ENCODE measurements at places on chromosomes 3 and 15.
A peak's percentile ranks its signal among the peaks of the same experiment; 100 is the strongest.

DNA sequence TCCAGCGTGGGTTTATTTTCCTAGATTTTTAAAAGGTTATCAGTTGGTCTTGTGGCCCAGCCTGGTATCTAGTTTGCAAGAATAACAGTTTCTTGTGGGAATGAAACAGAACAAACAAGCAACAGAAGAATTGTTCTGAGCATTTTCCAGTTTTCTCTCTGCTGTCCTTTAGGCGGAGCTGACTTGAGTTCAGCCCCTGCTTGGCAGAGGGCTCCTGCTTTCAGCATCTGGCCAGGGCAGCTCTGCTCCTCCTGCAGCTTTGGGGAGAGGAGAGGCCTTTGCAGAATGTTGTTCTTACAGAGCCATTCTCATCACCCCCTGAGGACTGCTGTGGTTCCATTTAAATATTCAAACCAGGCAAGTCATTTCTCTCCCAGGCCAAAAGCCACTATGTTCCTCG, 117.7 kb downstream of the ALDH1A2 start:
- DNase-seq, result no peak

- no peak for DNase-seq
These were observed 429.2 kb downstream of the OTOL1 start for GRCh38 chr3:161925749-161926360.

DNA sequence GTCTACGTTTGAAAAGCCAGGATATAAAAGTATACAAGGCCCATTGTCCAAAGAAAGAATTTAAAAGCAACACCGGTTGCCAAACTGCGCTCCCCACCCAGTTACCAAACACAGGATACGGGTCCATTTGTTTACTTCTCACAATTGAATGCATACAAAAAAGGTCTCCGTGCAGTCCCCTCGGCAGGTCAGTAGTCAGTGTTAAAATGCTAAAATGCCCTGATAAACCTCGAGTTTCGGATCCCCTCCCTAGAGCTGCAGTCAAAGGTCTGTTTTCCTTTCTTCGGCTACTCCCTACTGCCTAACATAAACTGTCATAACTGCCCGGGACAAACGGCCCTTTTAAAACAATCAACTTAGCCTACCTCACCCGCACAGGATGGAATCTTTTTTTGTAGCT, 534.6 kb downstream of the FOXP1 start:
- DNase-seq, result no peak

DNA sequence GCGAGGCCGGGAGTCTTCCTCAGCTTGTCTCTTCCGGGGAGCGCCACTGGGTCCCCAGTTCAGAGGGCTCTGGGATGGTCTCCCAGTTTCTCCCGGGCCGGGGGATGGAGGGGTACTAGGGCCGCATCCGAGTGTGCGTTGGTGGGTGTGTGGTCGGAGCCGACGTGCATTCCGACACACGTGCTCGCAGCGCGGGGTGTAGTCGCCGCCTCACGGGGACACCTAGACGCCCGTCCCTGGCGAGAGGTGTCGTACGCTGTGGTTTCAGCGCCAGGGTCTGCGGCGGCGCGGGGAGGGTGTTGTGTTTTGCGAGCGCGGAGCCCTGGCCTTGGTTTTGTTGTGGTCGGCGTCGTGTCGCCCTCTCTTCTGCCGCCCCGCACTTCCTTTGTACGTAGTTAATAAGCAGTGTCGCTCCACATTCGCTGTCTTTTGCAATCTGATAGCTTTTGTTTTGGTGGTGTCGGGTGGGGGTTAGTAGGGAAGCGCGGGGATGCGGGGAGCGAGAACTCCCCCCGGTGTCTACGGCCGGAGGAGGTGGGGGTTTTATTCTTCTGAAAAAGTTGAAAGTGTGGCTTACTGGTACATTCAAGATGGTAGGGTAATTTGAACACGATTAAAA, 2.2 kb downstream of the IGF1R start:
- DNase-seq, result peak; percentile 35

GRCh38 chr15:69653306-69653705, 200.7 kb downstream of the RPLP1 start:
- DNase-seq, result no peak

DNA sequence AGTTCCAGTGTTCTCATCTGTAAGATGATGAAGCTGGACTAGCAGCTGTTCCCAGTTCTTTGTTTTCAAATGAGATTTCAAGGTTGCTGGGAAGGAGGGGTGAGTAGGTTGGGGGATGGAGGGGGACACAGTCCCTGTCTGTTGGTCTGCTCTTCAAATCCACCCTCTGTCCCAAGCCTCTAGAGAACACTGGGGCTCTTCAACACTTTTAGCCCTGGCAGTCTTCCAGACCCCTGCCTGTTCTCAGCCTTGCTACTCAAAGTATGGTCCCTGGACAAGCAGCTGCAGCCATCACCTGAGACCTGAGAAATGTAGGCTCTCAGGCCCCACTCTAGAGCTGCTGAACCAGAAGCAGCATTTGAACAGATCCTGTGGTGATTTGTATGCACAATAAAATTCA, 41.3 kb downstream of the NEK11 start:
- DNase-seq, result no peak

DNA sequence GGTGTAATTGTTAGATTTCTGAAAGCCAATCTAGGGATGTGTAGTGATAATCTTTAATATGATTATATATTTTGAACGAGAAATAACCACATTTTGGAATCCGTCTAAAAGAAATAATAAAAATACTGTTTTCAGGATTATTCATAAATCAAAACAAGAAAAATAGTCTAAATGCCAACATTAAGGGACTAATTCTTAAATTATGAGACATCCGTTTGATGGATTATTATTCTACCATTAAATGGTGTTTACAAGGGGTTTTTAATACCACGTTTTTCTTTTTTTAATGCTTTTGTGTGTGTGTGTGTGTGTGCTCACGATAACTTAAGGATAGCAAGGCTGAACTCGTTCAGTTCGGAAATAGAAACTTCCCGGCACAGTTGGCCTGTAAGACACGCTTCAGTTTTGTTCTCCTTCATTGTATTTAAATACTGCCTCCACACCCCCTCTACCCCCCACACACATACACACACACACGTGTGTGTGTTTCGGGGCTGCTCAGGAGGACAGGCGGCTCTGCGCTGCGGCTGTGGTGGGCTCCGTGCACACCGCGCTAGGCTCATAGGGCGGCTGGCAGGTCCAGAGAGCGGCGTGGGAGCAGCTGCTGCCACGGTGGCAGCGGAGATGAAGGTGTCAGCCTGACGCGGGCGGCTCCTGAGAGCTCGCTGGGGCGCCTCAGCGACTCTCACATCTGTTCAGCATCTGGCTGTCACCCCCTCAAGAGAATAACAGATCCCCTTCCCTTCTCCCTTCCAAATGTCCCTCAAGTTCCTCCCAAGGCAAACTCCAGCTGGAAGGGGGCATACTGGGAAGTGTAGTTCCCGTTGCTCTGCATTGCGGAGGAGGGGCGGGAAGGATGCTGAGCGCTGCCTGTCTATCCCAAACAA, 23.0 kb upstream of the ANP32A start:
- DNase-seq, result peak; percentile 35

GRCh38 chr3:184143327-184143726, 8.2 kb downstream of the EIF2B5 start:
- no peak for DNase-seq

GRCh38 chr3:143924522-143925285, 46.9 kb upstream of the DIPK2A start:
- DNase-seq, result no peak

- DNase-seq, result no peak
These were observed 254.2 kb downstream of the GAP43 start for GRCh38 chr3:115877615-115877899.

DNA sequence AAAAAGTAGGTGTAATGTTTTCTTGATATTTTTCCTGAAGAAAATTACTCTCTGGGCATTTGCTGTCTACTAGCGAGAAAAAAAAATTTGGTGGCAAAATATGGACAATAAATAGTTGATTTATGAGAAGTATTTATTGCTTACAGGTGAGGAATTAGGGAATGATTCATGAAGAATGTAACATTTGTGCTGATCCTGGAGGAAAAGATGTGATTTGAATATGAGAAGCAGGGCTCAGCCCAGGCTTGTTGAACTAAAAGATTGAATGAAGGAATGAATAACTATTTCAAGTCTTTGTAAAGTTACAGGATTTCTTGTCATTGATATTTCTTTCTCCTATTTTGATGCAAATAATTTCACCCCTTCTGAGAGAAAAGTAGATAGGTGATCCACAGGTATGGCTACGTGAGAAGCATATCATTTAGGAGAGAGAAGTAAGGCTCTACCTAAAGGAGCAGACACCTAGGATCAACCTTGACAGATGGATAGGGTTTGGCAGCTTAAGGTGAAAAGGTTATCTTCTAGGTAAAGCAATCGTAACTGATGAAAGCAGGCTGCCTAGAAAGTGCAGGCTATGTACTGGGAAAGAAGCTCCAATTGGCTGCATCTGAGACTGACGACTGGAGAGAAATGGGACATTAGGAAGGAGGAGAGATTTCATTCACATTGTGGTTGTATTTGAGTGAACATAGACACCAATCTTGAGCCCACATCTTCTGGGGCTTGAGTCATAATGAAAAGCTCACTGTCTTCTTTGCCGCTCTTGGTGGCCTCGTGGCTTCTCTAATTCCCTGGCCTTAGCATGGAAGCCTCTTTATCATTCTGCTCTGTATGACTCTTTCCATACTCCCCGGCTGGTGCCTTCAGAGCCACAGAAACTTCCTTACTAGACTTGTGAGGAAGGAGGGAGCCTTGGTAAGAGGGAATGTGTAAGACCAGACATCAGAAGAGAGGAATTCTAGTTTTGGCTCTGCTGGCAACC, 106.5 kb downstream of the P3H2 start:
- no peak for DNase-seq

GRCh38 chr15:65049418-65049840, 4.2 kb downstream of the SLC51B start:
- DNase-seq, result peak; percentile 87

GRCh38 chr15:66016199-66016598, 146.9 kb downstream of the RAB11A start:
- DNase-seq, result no peak

- no peak for DNase-seq
These were observed 20.2 kb downstream of the CPOX start for GRCh38 chr3:98573181-98573728.

DNA sequence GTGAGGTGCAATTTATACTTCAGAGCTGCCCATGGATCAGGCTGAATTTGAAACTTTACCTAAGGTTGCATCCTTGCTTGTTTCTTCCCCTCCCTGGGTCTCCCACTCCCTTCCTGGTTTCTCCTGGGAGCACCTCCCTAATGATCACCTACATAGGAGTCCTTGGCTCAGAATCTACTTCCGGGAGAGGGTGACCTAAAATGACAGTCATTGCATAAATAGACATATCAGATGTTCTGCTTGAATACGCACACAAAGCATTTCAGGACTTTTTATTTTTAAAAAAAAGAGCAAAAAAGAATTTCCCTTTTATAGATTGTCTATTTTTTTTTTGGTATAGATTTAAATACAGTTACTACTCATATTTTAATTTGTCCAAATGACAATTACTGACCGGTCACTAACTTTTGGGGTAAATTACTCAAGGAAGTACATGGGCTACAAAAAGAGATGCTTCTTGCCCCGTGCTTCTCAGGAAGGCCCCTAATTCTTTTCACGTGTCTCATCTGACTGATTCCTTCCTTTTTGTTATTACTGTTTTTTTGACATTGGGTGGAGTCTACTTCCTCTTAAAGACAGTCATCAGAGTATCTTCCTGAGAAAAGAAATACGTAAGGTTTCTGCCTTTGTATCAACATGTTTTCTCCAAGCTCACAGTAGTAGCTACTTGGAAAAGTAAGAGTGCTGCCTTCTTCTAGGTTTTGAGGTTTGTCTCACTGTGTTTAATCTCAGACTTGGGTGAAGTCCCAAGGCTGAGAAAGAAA, 4.9 kb upstream of the MYZAP start:
- no peak for DNase-seq

GRCh38 chr3:37765591-37766488, 95.8 kb upstream of the CTDSPL start:
- no peak for DNase-seq

DNA sequence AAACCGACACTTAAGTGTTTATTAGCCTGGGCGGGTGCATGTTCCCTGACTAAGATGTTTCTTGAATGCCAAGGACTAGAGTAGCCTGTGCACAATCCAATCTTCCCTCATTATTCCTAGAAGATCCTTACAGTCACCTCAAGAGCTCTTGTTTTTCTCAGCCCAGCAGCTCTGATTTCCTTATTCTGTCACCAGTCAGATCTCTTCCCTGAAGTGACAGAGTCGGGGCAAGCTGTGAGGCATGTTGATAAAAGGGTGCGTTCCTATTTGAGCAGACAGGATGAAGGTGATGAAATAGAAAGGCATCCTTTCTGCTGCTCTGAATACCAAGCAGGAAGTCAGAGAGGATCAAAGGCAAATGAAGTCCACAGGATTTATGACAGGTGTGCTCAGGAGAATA, 125.6 kb upstream of the MCTP2 start:
- DNase-seq, result no peak
